ENCODE measurements at places on chromosomes 5 and 9. TPM values are rescaled to one million over a fixed set of nuclear protein-coding genes. Genes with fewer than 3 reads are reported as not detected.
A peak's percentile ranks its signal among the peaks of the same experiment; 100 is the strongest.

The SLC23A1 gene
- total RNA-seq: not detected

The NTRK2 gene
- total RNA-seq: not detected

DNA sequence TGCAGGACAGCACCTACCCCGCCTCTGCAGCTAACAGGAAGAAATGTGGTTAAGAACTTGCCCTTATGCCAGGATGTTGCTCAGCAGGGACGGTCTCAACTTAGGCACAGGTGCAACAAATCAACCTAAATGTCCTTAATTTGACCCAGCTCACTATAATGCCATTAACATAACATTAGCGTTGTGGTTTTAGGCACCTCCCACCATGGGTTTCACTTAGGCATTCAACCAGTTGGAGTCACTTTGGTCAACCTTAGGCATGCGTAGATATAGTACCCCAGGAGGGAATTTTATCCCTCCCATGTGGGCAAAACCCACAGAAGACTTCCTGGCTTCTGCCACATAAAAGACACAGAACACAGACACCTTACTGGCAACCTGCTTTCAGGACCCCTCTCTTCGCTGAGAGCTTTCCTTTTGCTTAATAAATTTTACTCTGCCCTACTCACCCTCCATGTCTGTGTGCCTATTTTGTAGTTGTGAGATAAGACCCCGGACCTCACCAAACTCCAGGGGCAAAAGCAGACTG, 8.7 kb upstream of the ERAP1 start:
- no peak for DNase-seq

DNA sequence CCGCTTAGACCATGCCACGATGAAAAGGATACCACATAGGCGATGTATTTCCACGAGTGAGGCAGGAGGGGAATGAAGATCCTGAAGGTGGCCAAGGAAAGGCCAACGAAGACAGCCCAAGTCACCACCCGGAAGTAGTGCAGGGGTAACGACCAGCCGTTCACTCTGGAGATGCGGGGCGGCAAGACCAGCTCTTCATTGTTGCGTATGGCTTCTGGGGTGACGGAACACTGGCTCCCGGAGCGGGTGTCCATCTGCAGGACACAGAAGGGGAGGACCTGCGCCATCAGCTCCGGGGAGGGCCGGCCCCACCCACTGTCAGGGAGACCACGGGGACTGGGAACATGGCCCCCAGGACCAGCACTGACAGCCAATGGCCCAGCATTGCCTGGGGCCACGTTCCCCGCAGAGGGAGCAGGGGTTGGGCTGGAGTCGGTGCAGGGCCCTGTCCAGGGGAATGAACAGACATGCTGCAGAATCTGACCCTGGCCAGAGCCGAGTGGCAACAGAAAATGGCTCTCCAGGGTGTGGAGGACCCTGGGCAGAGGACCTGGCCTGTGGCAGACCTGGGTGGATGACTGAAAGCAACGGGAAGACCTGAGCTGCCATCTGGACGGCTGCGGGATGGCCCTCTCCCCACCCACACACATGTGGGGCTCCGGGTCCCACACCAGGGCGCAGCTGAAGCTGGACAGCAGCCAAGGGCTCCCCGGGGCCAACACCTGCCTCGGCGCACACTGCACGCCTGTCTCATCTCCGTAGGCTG, 17.7 kb downstream of the ZDHHC11B start:
- DNase-seq: no peak

GRCh38 chr5:117590944-117591343, 1016.3 kb upstream of the SEMA6A start:
- no peak for DNase-seq

DNA sequence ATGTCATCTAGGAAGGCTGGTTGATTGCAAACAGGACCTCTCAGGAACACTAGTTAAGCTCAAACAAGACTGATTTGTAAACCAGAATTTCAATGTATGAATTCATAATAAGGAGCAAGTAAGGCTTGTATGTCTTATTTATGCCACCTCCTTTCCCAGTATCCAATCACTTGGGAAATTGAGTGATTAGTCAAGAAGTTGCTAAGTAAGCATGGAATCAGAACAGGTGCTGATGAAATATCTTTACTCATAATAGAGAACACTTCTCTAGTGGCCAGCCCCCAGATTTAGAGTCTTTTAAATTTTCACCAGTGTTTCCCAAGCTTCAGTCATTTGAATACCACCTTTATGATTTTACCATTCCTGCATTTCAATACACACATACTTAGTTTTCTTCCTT, 5.3 kb upstream of the DDX4 start:
- DNase-seq: no peak

GRCh38 chr5:148416416-148416815, 32.7 kb downstream of the FBXO38 start:
- no peak for DNase-seq

DNA sequence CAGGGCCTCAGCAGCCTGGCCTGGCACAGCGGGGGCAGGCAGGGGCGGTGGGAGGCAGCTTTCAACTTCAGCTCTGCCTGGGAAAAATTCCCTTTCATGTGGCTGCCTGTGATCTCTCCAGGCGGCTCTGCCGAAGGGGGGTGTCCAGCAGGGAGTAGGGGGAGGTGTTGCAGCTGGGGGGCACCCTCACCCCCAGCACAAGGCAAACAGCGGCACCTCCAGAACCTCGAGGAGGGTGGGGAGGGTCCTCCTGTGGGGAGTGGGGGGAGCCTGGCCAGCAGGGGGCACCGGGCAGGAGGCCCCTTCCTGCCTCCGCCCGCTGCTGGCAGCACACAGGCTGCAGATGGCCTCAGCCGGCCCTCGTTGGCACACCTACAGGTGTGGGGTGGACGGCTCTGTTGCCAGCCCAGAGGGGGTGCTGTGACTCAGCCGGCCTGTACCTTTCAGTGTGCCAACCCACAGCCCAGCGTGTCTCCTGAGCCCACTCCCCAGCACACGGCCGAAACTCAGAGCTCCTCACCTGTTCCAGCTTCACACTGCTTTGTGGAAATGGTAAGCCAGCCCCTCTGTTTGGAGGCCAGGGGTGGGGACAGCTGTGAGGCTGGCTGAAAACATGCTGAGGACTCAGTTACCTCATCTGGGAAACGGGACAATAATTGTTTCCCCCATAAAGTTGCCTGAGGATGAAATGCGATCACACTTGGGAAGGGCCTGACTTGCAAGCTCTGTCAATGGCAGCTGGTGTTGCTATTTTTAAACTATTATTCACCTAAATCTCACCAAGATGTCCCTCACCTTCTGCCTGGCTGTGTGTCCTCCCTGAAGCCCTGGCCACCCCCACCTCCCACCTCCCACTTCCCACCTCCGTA, 37.0 kb downstream of the CXXC5 start:
- DNase-seq: peak; percentile 90

DNA sequence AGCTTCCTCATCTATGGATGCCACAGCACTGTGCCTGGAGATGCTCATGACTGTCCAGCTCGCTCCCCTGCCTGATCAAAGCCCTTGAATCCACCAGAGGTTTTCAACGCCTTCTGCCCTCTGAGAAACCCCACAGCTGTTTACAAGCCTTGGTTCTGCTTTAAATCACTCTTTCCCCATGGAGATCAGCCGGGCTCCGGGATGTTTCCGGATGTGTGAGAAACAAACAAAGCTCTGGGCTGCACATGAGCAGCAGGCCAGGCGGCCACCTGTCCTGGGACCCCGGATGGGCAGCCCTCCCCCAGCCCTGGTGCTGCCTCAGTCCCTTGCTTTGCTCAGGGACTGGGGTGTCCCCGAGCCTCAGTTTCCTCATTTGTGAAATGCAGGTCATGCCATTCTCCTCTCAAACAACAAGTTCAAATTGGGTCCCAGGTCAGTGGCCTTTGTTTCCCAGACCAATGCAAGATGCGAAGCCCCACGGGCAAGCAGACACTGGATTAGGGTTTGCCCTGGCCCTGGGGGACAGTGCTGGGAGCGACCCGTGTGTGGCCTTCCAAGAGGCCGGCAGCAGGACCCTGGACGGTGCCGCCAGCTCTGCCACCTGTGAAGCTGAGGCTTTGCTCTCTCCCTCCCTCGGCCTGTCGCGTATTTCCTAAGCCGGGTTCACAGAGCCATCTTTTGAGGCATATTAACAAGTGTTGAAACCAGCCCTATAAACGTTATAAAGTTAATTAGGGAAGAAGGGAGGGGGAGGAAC, 42.4 kb upstream of the PHYKPL start:
- DNase-seq: no peak

DNA sequence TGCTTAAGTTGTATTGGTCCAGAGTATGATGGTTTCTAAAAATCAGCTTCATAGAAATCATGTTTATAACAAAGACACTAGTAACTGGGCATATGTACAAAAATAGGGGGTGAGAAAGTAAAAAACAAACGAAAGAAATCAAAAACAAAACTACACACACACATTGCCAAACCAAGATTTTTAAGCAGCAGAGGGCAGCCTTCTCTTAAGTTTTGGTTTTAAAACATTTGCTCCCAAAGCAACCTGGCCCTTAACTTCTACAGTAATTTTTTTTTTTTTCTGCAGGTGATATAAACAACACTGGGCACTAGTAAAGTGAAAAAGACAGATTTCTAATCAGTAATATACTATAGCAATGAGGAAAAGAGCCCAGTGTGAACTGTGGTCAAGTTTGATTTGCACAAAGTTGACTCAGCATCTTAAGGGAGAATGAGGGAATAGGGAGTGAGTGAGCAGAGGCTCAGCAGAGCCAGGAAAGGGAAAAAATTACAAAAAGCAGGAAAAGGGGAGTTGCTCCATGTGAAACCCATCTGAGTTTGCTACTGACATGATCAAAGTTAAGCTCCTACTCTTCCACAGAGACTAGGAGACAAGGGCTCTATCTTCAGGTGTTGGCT, 13.4 kb upstream of the GAPT start:
- no peak for DNase-seq

DNA sequence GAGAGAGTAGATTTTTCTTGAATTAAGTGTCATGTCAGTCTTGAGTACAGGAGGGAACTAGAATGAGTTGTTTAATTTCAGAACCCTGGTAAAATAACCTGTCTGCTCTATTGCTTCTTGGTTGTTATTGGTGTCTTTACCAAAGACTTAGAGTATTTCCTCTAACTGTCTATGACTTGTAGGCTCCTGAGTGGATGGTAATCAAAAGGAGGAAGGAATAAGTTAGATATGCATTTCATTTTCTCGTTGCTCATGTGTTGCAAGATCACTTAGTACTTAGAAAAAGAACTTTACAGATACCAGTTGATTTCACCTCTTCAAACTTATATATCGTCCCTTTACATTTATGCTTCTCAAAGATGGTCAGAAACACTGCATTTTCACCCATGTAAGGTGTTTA, 31.1 kb downstream of the UHRF2 start:
- no peak for DNase-seq

DNA sequence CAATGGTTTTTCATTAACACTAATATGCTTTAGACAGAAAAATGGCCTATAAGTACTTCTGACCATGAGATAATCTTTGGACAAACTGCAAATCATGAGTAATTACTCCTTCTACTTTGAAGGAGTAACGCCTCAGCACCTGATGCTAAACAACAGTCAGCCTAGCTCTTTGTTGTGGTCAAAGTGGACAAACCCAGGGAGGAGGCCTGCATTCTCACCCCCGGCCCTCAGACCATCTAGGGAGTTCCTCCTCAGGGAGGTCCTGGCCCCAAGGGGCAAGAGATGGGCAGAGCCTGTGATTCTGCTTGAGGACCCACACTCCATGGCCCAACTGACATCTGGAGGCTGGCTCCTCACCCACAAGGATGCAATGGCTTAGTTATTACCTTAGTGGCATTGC, 48.2 kb upstream of the ANGPTL2 start:
- DNase-seq: no peak

GRCh38 chr5:156798201-156798600, 51.9 kb upstream of the PPP1R2B start:
- no peak for DNase-seq

- no peak for DNase-seq
Observed at GRCh38 chr5:76252437-76252836, 150.6 kb upstream of the IQGAP2 start.

DNA sequence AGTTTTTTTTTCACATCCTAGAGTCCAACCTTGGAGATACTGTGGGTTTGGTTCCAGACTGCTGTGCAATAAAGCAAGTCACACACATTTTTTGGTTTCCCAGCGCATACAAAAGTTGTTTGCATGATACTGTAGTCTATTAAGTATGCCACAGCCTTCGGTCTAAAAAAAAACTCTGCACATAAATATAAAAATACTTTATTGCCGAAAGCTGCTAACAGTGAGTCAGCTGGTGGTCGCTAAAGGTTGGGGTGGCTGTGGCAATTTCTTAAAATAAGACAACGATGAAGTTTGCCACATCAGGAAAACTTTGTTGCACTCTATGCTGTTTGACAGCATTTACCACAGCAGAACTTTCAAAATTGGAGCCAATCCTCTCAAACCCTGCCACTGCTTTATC, 37.4 kb downstream of the UBQLN1 start:
- DNase-seq: no peak
